NCI-H2227 treated with DMSO at 0.1 percent for 48 hours (cell line): ENCODE measurements at places on chromosomes 5 and 9.

DNA sequence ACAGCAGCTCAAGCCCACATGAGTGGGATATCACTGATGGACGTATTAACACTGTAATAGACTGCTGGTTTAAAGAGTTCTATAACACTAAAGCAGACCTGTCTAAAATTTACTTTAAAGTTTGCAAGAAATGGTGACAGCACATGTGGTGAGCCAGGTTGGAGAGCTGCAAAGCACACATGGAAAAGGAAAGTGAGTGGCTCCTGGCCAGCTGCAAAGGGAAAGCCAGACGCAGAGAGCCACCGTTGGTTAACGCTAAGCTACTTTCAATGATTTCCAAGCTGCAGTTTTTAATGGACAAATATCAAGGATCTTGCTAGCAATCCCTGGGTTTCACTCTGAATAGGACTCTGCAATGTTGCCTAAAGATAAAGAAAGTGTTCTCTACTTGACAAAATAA, 89.9 kb downstream of the CTNND2 start:
- DNase-seq, result no peak

GRCh38 chr9:131635892-131636291, 90.6 kb downstream of the PRRT1B start:
- DNase-seq, result no peak

DNA sequence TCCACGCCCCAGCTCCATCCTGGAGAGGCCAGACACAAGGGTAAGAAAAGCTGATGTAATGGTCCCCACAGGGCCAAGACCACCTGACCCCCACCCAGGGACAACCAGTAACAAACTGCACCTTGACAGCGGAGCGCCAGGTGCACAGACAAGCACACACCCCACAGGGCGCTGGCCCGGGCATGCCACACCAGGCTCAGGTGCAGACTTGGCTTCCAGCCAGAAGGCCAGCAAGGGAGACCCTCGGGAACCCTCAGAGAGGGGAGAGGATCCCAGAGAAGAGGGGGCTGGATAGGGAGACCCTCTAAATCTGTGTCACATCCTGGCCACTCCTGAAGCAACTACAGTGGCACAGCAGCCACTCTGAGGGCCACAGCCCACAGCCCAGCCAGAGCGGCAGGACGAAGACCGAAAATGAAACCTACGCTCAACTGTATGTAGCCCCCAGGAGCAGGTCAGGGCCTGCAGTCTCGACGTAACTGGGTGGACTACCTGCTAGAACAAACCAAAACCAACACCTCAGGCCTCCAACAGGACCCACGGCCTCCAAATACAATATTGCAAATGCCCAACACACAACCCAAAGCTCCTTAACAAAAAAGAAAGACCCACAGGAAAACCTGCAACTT, 18.5 kb downstream of the CAMSAP1 start:
- no peak for DNase-seq

DNA sequence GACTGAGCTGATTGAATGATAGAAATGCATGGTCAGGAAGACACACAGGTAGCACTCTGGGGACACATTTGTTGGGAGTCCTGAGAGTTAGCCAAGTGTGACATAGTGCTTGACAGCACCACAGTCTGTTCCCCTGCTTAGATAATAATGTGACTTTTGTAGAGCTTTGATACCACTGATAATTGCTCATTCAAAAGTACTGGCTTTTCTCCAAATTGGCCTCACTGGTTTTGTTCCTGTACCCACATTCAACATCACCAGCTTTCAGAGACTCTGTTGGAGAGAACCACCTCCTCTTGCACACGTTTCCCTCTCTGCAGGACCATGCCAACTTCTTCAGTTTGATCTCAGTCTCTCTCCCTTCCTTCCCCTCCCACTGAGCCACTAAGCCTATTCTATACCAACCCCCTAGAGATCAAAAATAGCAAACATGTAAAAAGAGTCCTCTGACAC, 52.5 kb upstream of the IL7R start:
- DNase-seq, result no peak

- no peak for DNase-seq
Measured at GRCh38 chr9:131487621-131488031, 15.1 kb upstream of the POMT1 start.

DNA sequence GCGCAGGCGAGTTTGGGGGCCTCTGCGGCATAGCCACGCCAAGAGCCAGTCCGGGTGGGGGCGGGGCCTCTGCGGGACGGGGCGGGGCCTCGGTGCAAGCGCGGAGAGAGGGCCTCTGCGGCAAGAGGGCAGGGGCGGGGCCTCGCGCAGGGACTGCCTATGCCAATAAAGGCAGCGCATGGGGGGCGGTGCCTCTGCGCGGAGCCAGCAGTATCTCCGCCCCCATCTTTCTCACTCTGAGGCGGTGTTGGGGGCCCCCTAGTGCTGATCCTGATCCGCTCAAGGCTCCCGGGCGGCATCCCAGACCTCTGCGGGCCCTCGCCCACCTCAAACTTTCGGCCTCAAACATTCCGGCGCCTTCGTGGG, 9.2 kb upstream of the GPRIN1 start:
- no peak for DNase-seq

DNA sequence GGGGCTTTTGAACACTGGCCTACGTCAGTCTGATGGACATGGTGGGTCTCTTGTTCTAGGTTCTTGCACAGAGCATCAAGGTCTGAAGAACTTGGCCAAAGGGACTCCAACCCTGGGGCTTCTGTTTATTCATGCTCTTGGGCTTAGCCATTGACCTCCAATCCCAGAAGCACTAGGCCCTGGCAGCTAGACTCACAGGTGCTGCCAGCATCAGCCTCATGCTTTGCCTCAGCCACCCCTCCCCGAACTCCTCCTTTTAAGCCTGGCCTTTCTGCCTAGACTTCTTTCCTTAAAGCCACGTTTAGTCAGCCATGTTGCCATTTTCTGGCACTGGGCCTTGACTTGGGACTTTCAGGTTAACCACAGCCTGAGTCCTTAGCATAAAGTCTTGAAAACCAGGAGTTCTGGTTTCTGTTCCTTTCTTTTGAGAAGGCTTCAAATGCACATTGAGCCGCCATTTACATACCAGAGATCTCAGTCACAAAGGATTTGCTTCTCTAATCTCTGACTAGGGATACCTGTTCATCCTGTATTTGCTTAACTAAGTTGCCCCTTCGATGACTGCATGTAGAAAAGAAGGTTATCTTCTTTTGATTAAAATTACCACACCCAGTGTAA, 54.7 kb downstream of the ANGPTL2 start:
- no peak for DNase-seq

DNA sequence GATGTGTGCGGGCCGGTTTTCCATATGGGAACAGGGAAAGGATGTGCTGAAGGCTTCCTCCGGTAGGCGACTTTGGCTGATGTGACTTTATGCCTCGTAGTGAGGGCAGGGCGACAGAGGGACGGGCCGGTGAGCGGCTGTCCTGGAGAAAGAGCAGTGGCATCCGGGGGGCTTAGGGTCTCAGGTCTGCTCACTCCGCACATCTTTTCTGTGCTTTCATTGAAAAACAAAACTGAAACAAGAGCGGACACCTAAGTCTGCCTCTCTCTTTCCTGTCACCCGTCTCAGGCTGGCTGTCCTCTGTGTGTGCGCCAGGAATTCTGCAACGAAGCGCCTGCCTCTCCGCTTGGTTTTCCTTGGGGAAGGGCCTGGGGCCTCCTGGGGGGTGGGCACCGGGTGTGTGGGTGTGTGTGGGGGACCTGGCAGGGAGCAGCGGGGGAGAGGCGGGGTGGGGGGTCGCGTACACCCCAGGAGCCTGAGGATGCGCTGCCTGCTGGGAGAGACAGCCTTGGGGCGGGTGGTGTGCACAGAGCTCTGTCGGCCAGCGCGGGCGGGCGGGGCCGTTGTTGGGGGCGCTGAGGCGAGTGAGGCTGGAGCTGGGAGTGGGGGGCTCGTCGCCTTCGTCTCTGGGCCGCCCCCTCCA, 580 bp upstream of the PRRX2 start:
- no peak for DNase-seq

GRCh38 chr5:159887050-159887449, 29.2 kb upstream of the ADRA1B start:
- DNase-seq, result no peak
